Testis (tissue), 5 donors: ENCODE measurements at places on chromosomes 6 and 20. TPM values are rescaled to one million over a fixed set of nuclear protein-coding genes. Genes with fewer than 3 reads are reported as not detected.

DNA sequence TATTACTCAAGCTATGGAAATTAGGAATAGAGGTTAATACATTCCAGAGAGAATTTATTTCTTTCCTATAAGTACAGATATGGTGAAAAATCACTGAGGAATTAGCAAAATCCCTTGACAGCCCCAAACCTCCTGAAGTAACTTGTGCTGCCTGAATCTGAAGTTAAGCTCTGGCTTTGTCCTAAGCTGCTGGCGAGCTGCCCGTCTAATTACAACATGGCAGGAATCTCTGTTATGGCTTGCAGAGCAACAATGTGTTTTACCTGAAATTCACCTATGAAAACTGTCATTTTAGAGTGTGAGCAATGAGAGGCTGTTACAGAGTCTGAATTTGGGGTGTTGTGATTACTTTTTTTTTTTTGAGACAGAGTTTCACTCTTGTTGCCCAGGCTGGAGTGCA lies 22.5 kb upstream of the IYD start:
- DNase-seq, result no peak

The KIAA1755 gene
- 5.2 TPM for polyA plus RNA-seq

DNA sequence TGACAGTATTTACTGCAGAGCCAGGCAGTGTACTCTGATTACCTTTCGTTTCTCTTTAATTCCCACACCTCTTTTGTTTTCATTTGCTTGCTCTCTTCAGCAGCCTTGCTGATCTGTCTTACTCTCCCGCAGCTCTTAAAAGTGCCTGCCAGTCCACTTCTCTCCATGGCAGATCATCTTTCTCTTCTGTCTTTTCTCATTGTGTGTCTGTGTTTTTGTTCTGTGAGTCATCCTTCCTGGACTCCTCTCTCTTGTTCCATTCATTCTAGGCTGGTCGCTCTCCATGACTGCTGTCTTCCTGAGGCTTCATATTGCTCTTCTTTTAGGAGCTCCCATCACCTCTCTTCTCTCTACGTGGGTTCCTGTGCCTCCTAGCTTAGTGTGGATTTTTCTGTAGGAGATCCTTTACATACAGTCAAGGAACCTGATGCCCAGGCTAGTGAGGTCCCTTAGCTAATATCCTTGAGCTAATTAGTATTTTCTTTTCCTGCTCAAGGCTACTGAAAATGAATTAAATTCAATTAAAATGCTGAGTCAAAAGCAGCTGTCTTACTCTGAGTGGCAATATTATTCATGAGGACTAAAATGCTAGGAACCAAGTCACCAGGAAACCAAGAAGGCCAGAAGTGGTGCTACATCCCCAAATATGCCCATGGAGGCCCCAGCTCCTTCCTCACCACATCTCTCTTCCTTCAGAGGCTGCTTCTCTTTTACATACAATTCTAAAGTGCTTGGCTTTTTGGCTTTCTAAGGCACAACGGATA lies 86.1 kb downstream of the SLX4IP start:
- no peak for DNase-seq

The LY86 gene
- 3.5 TPM for polyA plus RNA-seq

The PXDC1 gene
- 16.9 TPM for polyA plus RNA-seq

The XKR7 gene
- 0.96 TPM for polyA plus RNA-seq

DNA sequence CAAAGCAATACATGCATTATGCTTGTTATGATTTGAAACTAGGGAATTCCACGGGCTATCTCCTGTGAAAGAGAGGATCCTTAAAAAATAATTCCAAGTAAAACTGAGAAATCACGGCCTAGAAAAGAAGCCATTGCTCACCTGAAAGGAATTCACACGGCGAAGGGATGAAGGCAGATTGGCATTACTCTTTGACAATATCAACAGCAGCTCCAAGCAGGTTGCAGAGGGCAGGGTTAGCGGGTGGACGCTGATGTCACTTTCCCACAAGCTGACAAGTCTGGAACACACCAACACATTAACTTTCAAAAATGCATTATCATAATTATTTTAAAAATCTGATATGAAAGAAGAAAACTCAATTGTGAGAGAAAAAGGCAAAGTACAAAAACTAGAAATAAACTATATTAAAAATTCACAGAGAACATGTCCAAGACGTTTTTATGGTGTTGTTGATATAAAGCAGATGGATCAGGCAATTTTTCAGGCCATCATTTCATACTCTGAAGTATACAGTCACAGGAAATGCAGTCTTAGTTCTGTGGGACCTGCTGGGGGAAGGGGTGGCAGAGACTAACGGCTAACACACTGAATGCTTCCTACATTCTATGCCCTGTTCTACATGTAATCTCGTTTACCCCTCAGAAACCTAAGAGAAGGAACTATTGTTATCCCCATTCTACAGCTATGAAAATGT lies 108.3 kb downstream of the UBE3D start:
- no peak for DNase-seq

The ESR1 gene
- polyA plus RNA-seq, result 9.3 TPM
